ENCODE measurements at places on chromosomes 4 and X. TPM values are rescaled to one million over a fixed set of nuclear protein-coding genes. Genes with fewer than 3 reads are reported as not detected.

The GPR78 gene
- not detected for total RNA-seq

The TGIF2LX gene
- total RNA-seq: not detected

The SPANXB1 gene
- not detected for total RNA-seq

The PWWP3B gene
- 0.46 TPM for total RNA-seq

The ZDHHC15 gene
- total RNA-seq: 1.3 TPM

The CTSO gene
- 7.8 TPM for total RNA-seq

The ATG4A gene
- total RNA-seq: 5.1 TPM

The GYPA gene
- total RNA-seq: not detected

The UBE2K gene
- total RNA-seq: 32.2 TPM

The MSANTD1 gene
- total RNA-seq: 0.42 TPM

GRCh38 chr4:89166971-89167475 is 55.7 kb downstream of the TIGD2 start:
- DNase-seq: no peak

GRCh38 chr4:107988763-107989035 is 990 bp upstream of the HADH start:
- DNase-seq: no peak

DNA sequence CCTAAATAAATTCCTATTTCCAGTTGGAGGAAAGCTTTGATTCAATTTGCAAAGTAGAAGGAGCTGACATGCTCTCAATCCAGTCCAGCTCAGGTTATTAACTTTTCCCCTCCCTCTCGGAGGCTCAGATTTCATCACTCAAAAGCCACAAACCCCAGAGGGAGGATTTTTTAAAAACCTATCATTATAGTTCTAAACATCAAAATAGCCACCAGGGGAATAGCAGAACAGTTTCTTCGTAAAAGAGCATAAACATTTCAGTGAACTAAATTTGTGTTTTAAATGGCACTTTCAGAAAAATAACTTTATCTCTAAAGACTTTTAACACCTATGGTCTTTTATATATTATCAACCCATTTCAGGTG is 8.8 kb downstream of the GPRIN3 start:
- no peak for DNase-seq

DNA sequence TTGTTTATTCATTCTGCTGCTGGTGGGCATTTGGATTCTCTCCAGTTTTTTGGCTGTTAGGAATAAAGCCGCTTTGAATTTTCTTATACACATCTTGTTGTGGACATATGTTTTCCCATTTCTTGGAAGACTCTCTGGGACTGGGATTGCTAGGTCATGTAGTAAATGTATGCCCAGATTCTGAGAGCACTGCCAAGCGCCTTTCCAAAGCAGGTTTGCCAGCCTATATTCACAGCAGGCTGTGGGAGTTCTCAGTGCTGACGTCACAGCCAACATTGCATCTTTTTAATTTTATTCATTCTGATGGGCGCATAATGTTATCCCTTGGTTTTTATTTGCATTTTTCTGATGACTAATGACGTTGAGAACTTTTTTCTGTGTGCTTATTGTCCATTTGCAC is 24.1 kb downstream of the TMEM271 start:
- DNase-seq: no peak

DNA sequence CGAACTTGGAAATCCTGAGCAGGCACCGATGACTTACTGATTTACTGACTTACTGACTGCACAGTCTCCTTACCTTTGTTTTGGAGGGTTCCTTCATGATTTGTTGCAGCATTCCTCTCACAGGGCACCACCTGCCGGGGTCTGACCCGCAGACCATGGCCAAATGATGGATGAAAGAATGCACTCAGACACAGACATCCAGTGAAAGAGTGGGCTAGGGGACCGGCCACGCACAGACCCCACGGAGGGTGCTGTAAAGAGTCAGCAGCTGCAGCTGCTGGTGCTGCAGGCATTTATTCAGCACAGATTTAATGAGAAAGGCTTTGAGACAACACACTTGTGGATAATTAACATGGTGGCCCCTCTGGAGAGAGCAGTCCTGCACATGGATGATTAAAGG is 3.4 kb downstream of the MAGEB5 start:
- no peak for DNase-seq

DNA sequence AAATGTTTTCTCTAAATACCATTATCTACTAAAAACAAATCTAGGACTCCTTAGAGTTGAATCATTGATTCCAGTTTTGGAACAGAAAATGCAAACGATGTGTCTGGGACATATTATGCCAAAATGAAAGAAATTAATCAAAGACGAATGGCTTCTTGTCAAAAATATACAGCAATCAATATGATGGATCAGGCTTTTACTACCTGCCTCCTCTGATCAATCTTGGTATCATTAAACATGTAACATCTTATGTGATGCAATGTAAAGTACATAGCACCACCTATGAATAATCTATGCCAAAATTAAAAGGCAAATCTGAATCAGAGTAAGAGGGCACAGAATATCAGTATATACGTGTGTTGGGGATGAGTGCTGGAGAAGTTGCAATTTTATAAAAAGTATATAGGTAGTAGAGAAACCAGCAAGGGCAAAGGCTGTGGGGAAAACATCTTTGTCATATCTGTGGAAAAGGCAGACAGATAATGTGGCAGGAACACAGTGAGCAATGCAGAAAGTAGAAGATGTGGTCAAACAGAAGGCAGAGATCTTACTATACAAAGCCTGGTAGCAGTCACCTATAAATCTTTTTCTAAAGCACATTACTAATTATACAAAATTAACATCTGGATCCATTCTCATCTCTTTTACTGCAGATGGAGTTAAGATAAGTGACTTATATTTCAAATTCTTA is 152.7 kb downstream of the ANTXR2 start:
- no peak for DNase-seq

GRCh38 chrX:123773258-123773988 is 40.6 kb upstream of the THOC2 start:
- no peak for DNase-seq

DNA sequence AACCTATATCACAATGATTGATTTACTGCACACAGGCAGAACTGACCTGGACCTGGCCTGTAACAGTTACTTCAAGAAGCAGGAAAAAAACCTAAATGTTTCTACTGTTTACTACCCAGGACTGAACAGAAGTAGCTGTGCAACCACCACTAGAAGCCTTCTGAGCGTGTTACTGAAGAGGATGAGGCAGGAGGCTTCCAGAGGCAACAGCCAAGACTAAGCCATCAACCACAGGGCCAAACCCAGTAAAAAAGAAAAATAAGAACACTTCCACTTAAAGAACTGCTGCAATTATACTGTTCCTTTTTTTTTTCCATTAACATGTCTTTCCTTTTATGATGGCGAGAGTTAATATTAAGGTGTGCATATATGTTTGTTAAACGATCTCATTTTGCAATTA is 29.4 kb upstream of the TTC29 start:
- no peak for DNase-seq

GRCh38 chr4:165602621-165603020 is 223.8 kb downstream of the CPE start:
- DNase-seq: no peak

DNA sequence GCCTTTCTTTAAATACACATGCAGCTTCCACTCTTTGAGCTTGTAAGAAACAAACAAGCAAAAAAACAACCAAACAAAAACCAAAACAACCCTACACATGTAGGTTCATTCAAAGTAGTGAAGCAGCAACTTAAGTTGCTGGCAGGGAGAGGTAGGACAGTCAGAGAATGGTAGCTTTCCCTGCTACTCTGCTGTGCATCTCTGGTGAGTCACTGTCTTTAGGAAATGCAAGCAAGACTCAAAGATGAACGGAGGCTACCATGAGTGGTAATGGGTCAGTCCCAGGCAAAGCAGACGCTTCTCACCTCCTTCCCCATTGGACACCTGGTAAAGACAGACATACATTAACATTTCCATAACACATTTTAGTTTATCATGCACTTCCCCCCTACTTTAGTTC is 43.2 kb downstream of the PGRMC2 start:
- DNase-seq: no peak

- no peak for DNase-seq
These were observed 31.0 kb downstream of the ALPK1 start for GRCh38 chr4:112327965-112328733.

DNA sequence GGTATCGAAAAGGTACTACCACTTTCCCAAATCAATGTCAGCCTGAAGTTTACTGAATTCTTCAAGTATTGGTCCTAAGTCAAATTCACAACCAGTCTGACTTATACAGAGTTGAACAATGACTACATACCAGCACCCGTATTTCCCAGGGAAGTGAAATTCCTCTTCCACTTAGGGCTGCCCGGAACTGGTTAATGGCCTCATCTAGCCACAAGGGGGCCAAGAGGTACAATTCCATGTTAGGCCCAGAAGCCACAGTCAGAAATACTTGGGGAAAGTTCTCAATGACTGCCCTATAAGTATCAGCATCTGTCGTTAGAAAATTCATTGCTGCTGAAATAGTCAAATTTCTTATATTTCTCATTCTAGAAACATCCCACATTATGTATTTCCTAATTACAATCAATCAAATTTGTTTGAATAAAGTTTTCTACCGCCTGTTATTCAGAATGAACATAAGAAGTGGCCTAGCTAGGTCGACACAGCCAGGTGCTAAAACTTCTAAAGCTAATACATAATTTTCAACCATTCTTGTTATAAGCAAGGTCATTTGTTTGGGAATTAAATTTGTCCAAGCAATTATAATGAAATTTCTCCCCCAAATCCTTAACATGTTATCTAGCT is 5.6 kb upstream of the PCDH7 start:
- no peak for DNase-seq

- peak; percentile 70 for DNase-seq
These were observed 99.1 kb downstream of the PJA1 start for GRCh38 chrX:69066021-69066757.

DNA sequence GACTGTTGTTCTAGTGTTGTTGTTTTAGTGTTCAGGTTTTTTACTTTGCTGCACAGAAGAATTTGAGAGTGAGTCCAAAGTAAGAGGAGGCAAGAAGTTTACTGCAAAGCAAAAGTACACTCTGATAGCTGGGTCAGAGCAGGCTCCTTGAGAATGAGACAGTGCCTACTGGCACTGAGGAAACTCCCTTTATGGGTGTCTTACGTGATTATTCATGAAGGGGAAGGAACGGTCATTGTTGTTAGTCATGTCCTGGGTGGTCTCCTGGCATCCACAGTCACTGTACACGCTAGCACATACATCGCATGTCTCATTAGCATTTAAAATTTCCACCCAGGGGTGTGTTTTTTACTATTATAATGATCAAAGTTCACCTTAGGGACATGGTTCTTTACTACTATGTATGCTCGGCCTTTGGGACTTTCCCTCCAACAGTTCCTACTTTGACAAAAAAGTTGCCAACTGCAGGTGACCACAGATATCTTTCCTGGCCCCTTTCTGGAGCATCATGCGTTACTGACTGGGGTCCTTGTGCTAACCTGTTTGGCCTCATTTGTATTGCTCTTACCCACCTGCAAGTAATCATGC is 688.9 kb upstream of the AMOT start:
- no peak for DNase-seq

- no peak for DNase-seq
These were observed 15.6 kb upstream of the MAOA start for GRCh38 chrX:43640482-43640881.

DNA sequence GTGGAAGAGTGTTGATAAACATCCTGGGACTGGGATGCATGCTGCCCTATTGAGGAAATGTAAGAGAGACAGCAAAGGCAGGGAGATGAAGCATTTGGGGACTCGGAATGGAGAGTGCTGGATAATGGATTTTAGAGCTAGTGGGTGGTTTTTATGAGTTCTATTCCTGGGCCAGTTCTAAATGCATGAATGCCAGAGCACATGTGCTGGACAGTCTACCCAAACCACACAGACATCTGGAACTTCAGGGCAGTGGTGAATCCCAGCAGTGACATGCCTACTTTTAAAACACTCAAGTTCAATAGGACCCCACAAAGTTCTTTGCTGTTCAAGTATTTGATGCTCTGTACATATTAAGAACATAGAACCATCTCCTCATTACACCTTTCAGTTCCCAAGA is 133.9 kb downstream of the CBR4 start:
- no peak for DNase-seq

DNA sequence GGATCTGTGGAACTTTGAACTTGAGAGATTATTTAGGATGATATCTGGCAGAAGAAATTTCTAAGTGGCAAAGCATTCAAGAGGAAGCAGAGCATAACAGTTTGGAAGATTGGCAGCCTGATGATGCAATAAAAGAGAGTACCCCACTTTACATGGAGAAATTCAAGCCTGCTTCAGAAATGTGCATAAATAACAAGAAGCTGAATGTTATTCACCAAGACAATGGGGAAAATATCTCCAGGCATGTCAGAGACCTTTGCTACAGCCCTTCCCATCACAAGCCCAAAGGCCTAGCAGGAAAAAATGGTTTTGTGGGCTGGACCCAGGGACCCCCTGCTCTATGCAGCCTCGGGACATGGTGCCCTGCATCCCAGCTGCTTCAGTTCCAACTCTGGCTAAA is 420.8 kb downstream of the DTHD1 start:
- no peak for DNase-seq

DNA sequence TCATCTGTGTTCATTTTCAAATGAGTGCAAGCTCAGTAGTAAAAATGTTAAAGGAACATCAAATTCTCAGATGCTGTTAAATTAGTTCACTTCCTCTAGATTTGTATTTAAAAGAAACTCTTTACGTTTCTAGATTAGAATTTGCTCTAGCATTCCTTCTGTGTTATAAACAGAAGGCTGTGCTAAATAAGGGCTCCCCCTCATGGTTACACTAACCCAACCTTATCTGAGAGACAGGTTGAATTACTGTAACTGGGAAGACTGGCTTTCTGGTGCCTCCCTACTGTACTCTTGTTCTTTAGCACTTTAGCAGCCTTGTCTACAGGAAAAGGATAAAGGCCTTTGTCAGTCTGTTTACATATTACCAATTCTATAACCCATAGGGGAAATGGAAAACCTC is 56.8 kb downstream of the RXFP1 start:
- no peak for DNase-seq

- DNase-seq: no peak
These were observed 204.8 kb downstream of the VEGFC start for GRCh38 chr4:176587920-176588319.

- no peak for DNase-seq
These were observed 106.8 kb downstream of the FSTL5 start for GRCh38 chr4:162056990-162057389.

DNA sequence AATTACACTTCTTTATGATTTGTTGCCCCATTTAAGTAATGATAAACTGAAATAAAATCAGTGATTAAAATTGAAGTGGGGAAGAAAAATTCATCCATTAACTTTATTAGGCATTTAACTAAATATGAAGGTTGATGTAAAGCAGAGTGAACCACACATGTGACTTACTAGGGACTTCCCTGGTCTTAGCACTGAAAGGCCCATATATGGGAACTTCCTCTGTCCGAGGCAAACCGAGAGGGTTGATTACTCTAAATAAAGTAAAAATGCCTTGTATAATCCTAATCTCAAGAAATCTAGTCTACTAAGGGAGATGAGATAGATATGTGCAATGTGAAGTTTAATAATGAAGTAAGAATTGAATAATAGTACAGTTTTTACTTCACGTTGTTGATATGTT is 403.9 kb upstream of the RPS6KA3 start:
- DNase-seq: no peak

GRCh38 chr4:151808120-151808529 is 47.3 kb upstream of the GATB start:
- peak; percentile 24 for DNase-seq

GRCh38 chr4:26473893-26474292 is 16.4 kb downstream of the CCKAR start:
- DNase-seq: no peak

GRCh38 chr4:61923179-61923578 is 723.1 kb downstream of the ADGRL3 start:
- no peak for DNase-seq

- DNase-seq: no peak
These were observed 51.7 kb upstream of the VEGFC start for GRCh38 chr4:176844448-176844847.

- DNase-seq: no peak
These were observed 103.9 kb upstream of the FAT1 start for GRCh38 chr4:186827534-186827897.

Data from lower leg skin (tissue), 4 donors.